ENCODE measurements at places on chromosomes 4 and X. TPM values are rescaled to one million over a fixed set of nuclear protein-coding genes. Genes with fewer than 3 reads are reported as not detected.

Gene MAGIX
- total RNA-seq: 2.3 TPM

Gene PGAM4
- not detected for total RNA-seq

GRCh38 chr4:15558561-15558960, 88.9 kb downstream of the CC2D2A start:
- peaks cover 68% of the 10 kb centered on the region for H3K36me3 ChIP-seq
- no peak overlapping the region for H3K27ac ChIP-seq
- H3K4me1 ChIP-seq: peaks cover 14% of the 10 kb centered on the region
- H3K27me3 ChIP-seq: no peaks in the 10 kb centered on the region
- DNase-seq: no peak

GRCh38 chr4:43968011-43968410, 480.6 kb downstream of the KCTD8 start:
- no peak overlapping the region for H3K27ac ChIP-seq
- no peak for DNase-seq
- no peaks in the 10 kb centered on the region for H3K27me3 ChIP-seq
- H3K36me3 ChIP-seq: no peaks in the 10 kb centered on the region
- H3K4me1 ChIP-seq: no peaks in the 10 kb centered on the region

DNA sequence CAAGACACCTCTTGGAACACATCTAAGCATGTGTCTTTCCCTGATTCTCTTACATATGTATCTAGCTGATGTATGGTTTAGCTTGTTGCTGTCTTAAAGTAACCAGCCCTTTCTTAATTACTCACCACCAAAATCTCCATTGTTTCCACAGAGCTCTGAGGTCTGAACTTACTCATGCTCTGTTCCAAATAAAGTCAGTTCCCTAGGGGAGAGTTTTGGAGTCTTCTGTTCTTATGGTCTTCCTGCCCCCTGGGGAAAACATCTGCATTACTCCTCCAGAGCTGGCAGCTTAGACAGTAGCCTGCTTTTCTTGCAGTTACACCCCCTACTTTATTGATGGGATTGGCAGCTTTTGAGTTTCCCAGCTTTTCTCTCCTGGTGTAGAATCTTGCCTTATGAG, 125.8 kb downstream of the EDA start:
- DNase-seq: no peak
- H3K27me3 ChIP-seq: no peaks in the 10 kb centered on the region

- no peaks in the 10 kb centered on the region for H3K4me1 ChIP-seq
- H3K27me3 ChIP-seq: no peaks in the 10 kb centered on the region
Measured at GRCh38 chrX:105299286-105299685, 78.8 kb upstream of the TEX13A start.

- peaks cover 34% of the 10 kb centered on the region for H3K27me3 ChIP-seq
- no peak for DNase-seq
- H3K4me3 ChIP-seq: peak overlapping the region; percentile 31
Measured at GRCh38 chr4:46994007-46994405, 625 bp upstream of the GABRA4 start.

Gene SPON2
- 48.3 TPM for total RNA-seq

- H3K36me3 ChIP-seq: no peaks in the 10 kb centered on the region
- H3K27ac ChIP-seq: no peak overlapping the region
- H3K27me3 ChIP-seq: no peaks in the 10 kb centered on the region
Measured at GRCh38 chrX:12419591-12419990, 281.3 kb downstream of the FRMPD4 start.

- H3K36me3 ChIP-seq: no peaks in the 10 kb centered on the region
- no peak for DNase-seq
- H3K4me1 ChIP-seq: no peaks in the 10 kb centered on the region
- H3K27ac ChIP-seq: no peak overlapping the region
Measured at GRCh38 chr4:146381263-146381872, 140.4 kb downstream of the SLC10A7 start.

DNA sequence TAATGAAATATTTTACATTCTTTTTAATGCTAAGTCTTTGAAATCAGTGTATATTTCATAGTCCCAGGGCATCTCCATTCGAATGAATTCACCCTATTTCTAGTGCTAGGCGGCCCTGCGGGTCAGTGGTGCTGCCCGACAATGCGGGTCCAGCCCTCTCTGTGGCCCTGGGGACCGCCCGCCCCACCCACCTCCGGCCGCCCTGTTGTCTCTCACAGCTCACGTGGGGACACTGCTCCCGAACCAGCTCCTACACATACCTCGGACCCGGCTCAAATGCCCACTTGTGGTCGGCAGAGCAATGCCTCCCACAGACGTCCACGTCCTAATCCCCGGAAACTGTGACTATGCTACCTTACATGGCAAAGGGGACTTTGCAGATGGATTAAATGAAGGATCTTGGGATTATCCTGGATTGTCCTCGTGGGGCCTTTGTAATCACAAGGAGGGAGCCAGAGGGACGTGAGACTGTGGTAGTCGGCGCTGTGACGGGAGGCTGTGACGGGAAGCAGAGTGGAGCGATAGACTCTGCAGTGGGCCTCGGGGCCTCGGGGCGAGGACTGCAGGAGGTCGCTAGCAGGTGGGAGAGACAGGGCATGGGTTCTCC, 92.3 kb upstream of the PSAPL1 start:
- H3K4me1 ChIP-seq: peaks cover 39% of the 10 kb centered on the region
- H3K4me3 ChIP-seq: no peak overlapping the region
- DNase-seq: no peak
- no peaks in the 10 kb centered on the region for H3K27me3 ChIP-seq

DNA sequence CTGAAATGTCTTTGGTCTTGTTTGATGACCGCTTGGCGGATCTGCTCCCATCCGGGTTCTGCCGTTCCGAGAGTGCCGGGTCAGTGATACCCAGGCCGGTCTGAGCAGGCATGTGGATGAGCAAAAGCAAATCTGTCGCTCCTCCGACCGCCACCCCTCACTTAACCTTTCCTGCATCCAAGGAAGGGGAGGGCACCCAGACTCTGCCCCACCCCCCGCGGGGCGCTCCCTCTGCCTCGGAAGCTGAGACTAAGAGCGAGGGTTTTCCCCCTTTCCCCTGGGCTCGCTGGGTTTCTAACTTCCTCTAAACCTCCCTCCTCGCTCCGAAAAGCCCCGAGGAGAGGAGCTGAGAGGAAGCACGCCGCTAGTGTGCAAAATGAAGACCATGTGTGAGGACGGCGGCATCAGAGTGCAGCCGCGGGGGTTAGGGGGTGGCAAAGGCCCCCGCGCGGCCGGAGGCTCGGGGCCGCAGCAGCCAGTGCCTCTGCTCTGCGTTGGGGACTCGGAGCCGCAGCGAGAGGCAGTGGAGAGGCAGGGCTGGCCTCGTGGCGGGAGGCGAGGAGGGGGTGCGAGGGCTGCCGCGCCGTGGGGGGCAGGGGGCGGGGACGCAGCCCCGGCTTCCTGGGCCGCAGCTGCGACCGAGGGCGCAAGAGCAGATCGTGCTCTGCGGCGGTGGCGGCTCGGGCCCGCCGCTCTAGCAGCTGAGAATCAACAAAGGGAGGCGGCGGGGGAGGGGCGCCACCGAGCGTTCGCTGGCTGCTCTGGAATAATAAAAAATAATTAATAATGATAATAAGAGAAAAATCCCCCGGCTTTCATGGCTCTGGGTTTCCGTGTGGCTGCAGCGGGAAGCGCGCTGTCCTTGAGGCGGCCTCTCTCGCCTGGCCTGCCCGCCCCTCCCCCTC, 55.8 kb upstream of the BCOR start:
- H3K27ac ChIP-seq: peak overlapping the region; percentile 77
- no peak for DNase-seq
- H3K4me1 ChIP-seq: no peaks in the 10 kb centered on the region
- H3K4me3 ChIP-seq: peak overlapping the region; percentile 52
- H3K27me3 ChIP-seq: peaks cover 61% of the 10 kb centered on the region

Gene SYN1
- not detected for total RNA-seq

DNA sequence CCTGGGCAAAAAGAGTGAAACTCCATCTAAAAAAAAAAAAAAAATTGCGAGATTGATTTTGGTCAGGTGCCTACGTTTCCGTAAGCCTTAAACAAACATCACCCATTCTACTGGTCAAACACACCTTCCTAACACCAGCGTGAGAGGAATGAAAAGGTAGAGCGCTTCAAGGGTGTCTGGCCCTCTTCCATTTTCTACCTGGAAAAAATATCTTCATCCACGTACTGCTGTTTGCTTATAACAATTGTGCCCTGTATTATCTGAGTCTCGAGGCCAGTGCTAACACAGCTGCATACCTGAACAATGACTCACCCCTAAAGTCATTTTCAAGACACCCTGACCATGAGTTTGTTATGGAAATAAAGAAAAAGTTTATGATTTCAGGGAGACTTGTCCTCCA, 13.9 kb downstream of the TMSB4X start:
- DNase-seq: no peak
- H3K4me1 ChIP-seq: peaks cover under 1% of the 10 kb centered on the region
- no peaks in the 10 kb centered on the region for H3K27me3 ChIP-seq
- H3K36me3 ChIP-seq: no peaks in the 10 kb centered on the region

- no peak for DNase-seq
- H3K27ac ChIP-seq: no peak overlapping the region
- no peaks in the 10 kb centered on the region for H3K27me3 ChIP-seq
Measured at GRCh38 chrX:17689971-17690409, 47.3 kb upstream of the SCML1 start.

- no peaks in the 10 kb centered on the region for H3K4me1 ChIP-seq
- no peak overlapping the region for H3K27ac ChIP-seq
- no peaks in the 10 kb centered on the region for H3K27me3 ChIP-seq
- no peak overlapping the region for H3K4me3 ChIP-seq
Measured at GRCh38 chr4:78876568-78877320, 62.5 kb downstream of the PAQR3 start.

DNA sequence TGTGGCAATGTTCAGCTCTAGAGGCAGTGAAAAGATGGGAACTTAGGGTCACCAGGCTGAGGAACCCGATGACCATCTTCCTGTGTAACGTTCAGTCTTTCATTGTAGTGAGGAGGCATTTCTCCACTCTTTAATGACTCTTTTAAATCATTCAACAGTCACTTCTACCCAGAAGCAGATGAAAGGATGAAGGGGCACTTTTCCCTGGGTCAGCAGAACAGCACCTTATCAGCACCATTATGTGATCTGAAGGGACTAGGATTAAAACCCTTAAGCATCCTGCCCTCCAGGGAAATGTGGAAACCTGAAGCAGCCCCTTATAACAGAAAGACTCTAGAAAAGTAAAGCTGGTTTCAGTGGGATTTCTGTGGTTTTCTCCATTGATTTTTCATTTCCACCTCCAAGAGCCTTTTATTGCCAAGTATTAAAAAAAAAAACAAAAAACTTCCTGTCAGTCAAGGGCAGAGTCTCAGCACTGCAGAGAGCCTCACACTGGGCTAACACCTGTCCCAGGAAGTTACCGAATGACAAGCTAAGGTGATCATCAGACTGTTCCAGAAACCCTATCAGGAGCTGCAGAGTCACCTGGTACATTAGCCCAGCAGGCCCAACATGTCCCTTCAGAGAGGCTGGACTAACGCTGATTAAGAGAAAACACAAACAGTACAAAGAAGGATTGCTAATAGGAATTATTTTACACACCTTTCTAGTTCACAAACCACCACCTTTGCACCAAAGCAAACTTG, 185.9 kb downstream of the SHROOM3 start:
- H3K36me3 ChIP-seq: no peaks in the 10 kb centered on the region
- H3K27ac ChIP-seq: no peak overlapping the region
- no peak for DNase-seq
- peaks cover 7% of the 10 kb centered on the region for H3K4me1 ChIP-seq
- H3K4me3 ChIP-seq: no peak overlapping the region

GRCh38 chr4:151882072-151882803, 121.4 kb upstream of the GATB start:
- H3K36me3 ChIP-seq: no peaks in the 10 kb centered on the region
- no peak for DNase-seq
- no peaks in the 10 kb centered on the region for H3K27me3 ChIP-seq
- H3K4me1 ChIP-seq: no peaks in the 10 kb centered on the region

GRCh38 chr4:22501715-22502095, 14.2 kb downstream of the ADGRA3 start:
- H3K27ac ChIP-seq: no peak overlapping the region
- no peak overlapping the region for H3K4me3 ChIP-seq
- no peak for DNase-seq
- no peaks in the 10 kb centered on the region for H3K36me3 ChIP-seq
- H3K27me3 ChIP-seq: no peaks in the 10 kb centered on the region
- H3K4me1 ChIP-seq: no peaks in the 10 kb centered on the region

DNA sequence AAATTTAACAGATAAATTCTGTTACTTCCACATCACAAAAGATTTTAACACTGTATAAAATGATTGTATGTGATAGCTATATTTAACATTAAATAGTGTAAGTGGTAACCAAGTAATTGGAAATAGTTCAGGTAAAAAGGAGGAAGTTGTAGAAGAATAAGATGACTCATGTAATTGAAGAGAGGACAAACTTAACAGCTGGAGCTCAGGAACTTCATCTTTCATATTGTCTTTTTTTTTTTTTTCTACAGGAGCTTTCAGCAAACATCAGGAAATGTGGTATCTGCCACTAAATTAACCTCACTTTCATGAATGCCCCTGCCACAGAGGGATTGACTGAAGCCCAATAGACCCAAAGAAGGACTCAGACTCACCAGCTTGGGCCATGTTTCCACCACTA, 188.4 kb upstream of the VEGFC start:
- no peaks in the 10 kb centered on the region for H3K27me3 ChIP-seq
- H3K4me3 ChIP-seq: no peak overlapping the region
- no peak overlapping the region for H3K27ac ChIP-seq
- H3K4me1 ChIP-seq: no peaks in the 10 kb centered on the region

Gene C1QTNF7
- total RNA-seq: 10.0 TPM

GRCh38 chr4:8326206-8326605, 56.7 kb downstream of the HTRA3 start:
- H3K27ac ChIP-seq: no peak overlapping the region
- H3K36me3 ChIP-seq: no peaks in the 10 kb centered on the region
- no peak overlapping the region for H3K4me3 ChIP-seq
- no peak for DNase-seq

GRCh38 chrX:67693928-67694327, 150.1 kb downstream of the AR start:
- DNase-seq: no peak
- H3K4me3 ChIP-seq: no peak overlapping the region
- no peak overlapping the region for H3K27ac ChIP-seq
- H3K36me3 ChIP-seq: no peaks in the 10 kb centered on the region
- H3K4me1 ChIP-seq: peaks cover 9% of the 10 kb centered on the region

DNA sequence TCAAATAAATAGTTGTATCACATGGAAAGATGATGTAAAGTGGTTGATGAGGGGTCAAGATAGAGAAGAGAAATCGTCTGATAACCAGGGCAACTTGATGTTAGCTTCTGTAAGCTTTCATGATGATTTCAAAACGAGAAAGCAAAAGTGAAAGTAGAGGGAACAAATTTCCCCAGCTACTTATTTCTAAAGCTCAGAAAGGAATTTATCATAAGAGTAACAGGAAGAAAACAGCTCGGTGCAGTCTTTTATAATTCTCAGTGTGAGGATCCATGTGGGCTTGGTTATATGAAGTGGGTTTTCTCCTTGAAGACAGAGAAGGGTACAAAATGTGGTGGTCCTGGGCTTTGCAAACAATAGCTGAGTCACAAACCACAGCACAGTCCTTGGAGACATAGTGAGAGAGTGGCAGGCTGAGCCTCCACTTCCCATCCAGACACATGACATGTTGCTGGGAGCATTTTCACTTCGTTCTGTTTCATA, 32.1 kb upstream of the GLRA2 start:
- no peaks in the 10 kb centered on the region for H3K36me3 ChIP-seq
- DNase-seq: no peak
- no peaks in the 10 kb centered on the region for H3K27me3 ChIP-seq
- peak overlapping the region; percentile 45 for H3K27ac ChIP-seq

All from tibial nerve (tissue), 4 donors.